HuH-7 (cell line): ENCODE measurements at places on chromosomes 5 and 9.

GRCh38 chr9:99004717-99005460 is 61.2 kb downstream of the COL15A1 start:
- DNase-seq: no peak

DNA sequence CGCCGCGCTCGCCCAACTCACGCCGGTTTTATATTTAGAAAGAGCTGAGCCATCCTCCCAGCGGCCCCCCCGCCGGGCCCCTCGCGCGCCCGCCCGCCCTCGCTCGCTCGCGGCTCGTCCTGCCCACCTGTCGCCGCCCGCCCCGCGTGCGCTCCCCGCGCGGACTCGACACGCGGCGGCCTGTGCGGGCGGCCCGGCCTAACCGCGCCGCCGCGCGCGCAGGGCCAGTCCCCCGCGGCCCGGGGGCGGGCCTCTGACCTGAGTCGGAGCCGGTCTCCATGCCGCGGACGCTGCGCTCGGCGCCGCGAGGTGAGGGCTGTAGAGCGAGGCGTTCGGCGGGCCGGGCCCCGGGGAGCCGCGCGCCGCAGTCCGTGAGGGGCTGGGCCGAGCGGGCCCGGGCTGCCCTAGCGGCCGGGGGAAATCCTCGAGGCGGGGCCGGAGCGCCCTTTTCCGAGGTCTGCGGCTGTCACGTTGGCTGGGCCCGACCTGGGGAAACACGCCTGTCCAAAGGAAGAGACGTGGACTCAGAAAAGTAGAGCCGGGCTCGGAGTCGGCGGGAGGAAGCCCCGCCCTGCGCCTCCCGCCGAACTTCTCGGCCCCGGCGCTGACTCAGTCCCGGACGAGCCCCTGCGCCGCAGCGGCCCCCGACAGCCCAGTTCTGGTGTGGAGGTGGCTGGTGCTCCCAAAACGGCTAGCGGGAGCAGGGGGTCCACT is at the start of gene ECPAS:
Gene ECPAS, minus strand, starts transcription at position 526 of the 714 bp plus-strand sequence. CDS start 11,465 bp downstream, outside the sequence.
- DNase-seq: peak; percentile 86

- DNase-seq: no peak
Measured at GRCh38 chr9:133951265-133951664, 40.9 kb downstream of the VAV2 start.

DNA sequence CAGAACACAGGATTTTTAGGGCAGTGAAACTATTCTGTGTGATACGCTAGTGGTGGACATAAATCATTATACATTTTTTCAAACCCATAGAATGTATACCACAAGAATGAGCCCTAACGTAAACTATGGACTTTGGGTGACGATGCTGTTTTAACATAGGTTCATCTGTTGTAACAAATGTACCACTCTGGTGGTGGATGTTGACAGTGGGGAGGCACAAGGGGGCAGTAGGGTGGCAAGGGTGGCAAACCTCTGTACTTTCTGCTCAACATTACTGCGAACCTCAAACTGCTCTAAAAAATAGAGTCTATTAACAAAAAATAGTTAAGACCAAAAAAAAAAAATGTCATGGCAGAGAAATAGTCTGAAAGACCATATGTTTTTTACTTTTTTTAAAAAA is 9.1 kb upstream of the MVB12B start:
- DNase-seq: no peak

DNA sequence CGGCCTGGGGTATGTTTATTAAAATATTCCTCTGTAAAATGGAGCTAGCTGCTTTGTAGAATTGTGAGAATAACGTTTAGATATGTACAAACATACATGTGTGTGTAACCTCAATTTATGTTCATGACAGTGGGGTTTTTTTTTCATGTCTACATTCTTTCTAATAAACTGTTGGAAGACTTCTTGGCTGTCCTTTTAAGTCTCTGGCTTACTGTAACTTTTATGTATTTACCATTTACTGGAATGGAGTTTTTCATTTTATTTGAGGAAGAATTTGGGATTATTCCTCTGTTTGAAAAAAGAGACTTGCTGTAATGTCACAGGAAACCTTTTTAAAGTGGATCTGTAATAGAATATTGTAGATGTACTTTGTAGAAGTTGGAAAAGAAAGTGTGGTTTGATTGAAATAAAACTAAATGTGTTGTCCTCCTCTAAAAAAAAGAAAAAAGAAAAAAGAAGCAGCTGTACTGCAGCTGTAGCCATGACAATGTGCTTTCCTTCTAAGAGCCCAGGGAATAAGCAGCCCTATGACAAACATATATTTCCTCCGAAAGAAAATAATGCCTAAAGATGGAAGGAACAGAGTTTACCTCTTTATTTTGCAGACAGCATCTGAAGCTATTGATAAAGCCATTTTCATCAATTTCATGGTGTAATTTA is 71.2 kb upstream of the FREM1 start:
- DNase-seq: no peak

GRCh38 chr5:173018358-173018757 is 34.8 kb downstream of the ATP6V0E1 start:
- DNase-seq: no peak

- DNase-seq: no peak
Measured at GRCh38 chr5:6734781-6735180, 21.5 kb downstream of the TENT4A start.

DNA sequence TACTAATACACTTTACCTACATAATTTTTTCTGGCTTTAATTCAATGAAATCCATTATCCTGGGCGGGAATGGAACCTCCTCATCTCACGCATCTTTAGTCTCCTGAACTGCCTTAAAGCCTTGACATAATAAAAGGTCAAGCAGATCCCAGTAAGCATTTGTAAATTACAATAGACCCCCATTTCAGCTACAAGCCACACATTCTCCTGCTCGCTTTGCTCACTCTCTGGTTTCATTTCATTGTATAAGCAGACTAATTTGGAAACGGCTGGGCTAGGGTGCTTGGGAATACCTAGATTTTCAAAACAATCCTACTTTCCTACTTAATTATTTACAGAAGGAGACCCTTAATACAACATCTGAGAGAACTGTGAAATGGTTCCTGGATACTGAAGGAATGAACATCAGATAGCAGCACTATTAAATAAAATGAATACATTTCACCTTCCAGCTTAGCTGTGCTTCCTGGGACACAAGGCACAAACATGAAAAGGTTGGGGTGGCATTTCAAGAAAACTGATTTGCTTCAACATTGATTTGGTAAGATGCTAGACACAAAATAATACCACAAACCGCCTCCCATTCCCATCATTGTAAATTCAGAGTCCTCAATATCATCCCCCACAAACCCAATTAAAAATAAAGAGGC is 1.5 kb downstream of the JAKMIP2 start:
- DNase-seq: no peak

DNA sequence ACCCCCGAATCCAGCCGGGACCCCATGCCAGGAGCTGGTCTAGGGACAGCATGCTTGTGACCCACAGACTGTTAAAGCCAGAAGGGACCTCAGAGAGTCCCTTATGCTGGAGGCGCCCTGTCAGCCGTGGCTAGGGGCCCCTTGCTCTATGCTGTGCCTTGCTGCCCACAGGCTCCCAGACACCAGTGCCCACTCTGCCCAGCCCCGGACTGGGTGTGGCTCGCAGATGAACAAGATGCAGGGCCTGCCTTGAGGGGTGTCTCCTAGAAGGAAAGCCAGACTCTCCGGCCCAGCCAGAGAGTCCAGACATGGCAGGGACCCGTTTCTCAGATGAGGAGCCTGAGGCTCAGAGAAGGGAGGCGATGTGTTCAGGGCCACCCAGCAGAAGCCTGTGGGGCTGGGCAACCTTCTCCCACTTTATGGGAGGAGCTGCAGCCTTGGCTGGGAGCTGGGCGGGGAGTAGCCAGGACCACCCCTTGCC is 85.7 kb downstream of the LMX1B start:
- no peak for DNase-seq

DNA sequence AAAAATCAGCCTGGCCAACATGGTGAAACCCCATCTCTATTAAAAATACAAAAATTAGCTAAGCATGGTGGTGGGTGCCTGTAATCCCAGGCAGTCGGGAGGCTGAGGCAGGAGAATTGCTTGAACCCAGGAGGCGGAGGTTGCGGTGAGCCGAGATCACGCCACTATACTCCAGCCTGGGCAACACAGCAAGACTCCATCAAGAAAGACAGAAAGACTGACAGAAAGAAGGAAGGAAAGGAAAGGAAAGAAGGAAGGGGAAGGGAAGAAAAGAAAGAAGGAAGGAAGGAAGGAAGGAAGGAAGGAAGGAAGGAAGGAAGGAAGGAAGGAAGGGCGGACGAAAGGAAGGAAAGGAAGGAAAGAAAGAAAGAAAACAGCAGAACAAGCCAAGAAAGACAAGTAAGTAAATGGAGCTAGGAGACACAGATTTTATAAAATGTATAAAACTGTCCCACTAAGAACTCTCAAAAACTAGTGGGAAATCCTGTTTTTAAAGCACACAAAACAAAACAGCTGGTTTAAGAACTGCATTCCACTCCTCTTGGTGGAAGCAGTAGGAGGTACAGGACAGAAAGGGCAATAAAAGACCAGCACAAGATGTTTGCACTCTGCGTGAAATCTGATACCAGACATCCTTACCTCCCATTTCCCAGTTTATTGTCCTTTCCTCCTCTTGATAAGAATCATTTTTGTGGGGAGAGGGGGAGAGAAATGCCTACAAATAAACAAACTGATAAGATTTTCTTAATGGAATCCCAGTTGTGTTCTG is 46.7 kb downstream of the MYO10 start:
- no peak for DNase-seq

DNA sequence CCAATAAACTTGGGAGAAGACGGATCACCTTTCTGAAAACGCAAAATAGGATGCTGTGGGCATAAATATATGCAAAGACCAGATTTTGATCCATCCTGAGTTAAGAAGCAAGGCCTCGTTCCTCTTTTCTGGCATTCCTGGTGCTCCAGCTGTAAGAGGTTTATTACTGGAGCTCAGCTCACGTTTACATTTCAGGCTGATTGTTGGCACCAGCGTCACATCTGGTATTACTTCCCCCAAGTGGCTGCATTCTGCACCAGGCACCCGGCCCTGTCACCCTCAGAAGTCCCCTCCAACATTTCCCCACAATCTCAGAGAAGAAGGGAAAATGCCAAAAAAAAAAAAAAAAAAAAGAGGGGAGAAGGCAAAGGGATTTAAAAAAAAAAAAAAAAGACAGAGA is 348.7 kb downstream of the SLIT3 start:
- no peak for DNase-seq

DNA sequence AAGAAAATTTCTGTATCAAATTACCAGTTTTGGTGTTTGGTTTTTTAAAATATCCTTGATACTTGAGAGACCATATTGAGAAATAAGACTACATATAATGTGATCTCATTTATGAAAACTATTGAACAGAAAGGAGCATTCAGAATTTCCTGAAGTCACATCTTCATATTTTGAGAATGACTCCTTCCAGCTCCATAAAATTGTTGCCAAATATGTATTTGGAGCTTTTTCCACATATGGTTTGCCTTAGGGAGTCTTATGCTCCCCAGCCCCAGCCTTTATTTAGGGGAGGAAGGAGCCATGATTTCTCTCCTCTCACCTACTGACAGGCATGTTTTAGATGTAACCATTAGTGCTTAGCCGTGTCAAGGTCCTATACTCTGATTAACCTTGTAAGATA is 51.1 kb downstream of the GCNT1 start:
- no peak for DNase-seq

DNA sequence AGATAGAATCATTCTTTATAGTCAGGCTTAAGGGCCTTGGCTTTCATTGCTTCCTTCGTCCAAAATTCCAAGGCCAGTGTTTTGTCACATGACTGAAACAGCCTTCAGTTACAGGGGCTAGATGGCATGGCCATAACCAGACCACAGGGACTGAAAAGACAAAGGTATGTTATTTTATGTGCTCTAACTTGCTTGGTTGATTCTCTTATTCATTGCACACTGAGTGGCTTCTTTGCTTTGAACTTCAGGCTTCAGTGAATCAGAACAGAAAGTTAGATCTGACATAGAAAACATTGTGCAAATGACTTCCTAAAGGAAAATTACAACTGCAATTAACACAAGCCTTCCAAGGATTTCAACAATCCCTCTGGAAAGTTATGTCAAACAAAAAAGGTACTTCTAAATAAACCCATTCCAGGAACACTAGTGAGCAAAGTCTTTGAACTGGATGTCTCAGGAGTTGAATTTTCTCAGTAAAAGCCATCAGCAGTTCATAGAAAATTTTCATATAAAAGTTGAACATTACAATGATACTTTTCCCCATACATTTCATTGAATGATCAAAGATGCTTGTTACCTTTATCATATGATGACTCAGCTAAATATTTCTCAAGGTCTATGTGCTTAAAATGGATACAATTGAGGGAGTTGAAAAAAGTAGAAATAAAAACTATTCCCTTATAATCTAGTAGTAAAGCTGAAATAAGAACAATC is 355.3 kb downstream of the TMEM232 start:
- DNase-seq: no peak
